ENCODE measurements at places on chromosomes 6 and 20.
A peak's percentile ranks its signal among the peaks of the same experiment; 100 is the strongest.

GRCh38 chr6:27176096-27176495, 71.4 kb upstream of the PRSS16 start:
- peak; percentile 63 for DNase-seq

DNA sequence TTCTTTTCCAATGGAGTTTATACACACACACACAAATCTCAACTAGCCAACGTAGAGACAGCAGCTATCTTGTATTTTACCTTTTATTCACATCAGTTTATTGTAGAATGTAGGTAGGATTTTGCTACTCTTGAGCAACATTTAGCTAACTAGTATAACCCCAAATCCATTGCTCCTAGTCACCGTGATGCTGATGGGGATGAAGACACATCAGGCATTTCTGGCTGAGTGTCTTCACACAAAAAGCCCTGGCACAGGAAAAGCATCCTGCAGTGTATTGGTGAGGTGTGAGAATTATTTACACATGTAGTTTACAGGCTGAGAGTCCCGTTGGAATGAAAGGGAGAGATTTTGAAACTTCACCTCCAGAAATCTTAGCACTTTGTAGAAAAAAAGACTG, 65.9 kb upstream of the FBXL4 start:
- DNase-seq: no peak

GRCh38 chr6:11149551-11149950, 38.0 kb upstream of the ERVFRD-1 start:
- no peak for DNase-seq

DNA sequence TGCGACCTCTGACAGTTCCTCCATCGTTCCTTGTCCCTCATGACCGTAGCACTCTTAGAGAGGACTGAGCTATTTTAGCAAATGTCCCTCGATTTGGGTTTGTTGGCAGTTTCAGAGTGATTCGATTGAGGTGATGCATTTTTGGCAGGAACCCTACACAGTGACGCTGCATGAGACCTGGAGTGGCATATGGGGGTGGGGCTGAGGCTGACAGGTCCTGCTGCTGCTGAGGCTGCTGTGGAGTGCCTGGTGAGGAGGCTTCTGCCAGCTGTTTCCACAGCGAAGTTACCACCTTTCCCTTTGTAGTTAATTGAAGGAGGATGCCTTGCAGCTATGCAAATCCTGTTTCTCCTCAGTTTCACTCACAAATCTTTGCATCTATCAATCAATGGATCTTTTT, 19.8 kb downstream of the PXDC1 start:
- no peak for DNase-seq

GRCh38 chr6:20632696-20633095, 98.4 kb downstream of the CDKAL1 start:
- no peak for DNase-seq

DNA sequence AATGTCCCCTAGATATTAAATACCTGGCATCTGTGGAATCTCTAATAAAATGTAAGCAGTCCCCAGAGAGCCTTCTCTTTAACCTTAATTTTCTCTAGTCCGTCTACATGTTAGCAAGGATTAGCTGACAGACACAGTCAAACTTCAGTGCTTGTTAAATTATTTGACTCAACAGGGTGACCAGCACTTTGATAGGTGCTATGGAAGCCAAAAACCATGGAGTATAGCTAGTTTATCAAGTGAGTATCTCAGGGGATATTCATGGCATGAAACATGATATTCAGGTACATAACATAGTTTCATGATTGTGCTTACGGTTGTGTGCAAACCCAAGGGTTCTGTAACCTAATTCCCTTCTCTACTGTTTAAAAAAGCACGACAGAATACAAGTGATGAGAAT, 3.9 kb downstream of the RHAG start:
- DNase-seq: no peak

Measured in M059J (cell line).